Cardiac muscle cell (in vitro differentiated cells and primary cell): ENCODE measurements at places on chromosomes 4 and X. TPM values are rescaled to one million over a fixed set of nuclear protein-coding genes. Genes with fewer than 3 reads are reported as not detected.

The COX7B2 gene
- not detected in 2 replicates for total RNA-seq

- peak; percentile 25 for DNase-seq
These were observed 106.6 kb upstream of the ATP6AP2 start for GRCh38 chrX:40474205-40474626.

DNA sequence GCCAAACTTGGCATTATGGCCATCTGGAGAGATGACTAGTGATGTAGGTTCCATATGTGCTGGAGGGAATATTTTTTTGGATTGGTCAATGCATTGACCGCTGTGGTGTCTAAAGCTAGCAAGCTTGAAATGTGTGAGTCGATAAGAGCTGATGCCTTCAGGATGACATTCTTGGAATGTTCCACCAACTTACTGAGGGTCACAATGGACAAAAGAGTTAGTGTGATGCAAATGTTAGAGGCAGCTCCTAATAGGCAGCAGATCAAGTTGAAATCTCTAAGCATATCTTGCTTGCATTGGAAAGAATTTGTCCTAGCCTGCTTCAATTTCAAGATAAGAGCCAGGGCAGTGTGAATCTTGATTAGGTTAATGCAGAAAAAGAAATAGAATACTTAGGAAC, 210.4 kb upstream of the AFF2 start:
- no peak for DNase-seq

DNA sequence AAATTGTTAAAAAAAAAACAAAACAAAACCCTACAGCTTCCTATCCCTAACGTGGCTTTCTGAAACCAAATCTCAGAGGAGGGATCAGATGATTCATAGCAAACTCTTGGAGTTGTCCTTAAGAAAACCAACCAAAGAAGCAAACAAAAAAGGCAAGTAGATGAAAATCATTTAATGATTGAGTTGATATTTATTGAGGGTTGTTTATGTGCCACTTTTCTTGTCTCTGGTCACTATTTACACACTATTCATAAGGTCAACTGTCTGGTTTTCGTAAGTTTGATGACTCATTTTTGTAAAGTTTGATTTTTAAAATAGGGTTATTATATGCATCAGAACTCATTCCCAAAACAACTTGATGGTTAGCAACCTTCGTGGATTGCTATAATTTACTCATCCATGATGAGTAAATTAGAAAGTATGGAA, 133.4 kb downstream of the UNC5C start:
- DNase-seq: peak; percentile 21

DNA sequence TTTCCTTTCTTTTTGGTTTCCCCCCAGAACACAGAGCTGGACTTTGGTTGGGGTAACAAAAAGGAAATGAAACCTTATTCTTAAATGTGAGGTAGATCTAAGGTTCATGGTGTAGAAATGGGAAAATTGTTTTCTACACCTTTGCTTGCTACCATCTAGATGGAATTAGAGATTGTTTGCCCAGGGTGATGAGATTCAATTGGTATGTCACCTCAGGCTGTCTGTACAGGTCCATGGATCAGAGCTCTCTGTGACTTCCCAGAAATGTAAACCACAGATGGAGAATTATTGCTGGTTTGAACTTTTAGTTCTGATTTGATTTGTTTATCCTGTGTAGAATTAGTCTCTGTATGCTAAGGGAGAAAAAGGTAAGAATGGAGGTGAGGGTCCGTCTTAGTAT, 146.7 kb downstream of the PCDH7 start:
- DNase-seq: no peak

DNA sequence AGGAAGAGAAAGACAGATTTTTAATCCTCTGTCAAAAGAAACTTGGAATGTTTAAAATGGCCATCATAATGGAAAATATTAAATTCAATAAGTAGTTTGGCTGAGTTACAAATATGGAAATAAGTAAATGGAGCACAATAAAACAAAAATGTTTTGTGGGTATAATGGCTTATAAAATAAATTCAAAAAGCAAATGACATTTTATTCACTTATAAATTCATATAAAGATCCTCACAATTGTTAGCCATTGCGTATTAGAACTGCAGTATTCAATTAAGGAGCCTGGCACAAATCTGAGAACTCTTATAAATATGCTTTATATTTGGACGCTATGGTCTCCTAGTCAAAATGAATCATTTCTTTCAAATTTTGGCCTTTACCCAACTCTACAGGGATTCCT, 339.0 kb upstream of the PABPC4L start:
- DNase-seq: no peak

- no peak for DNase-seq
These were observed 179.7 kb downstream of the STIM2 start for GRCh38 chr4:27040356-27040755.

The NAP1L2 gene
- 7.5 and 8.8 TPM in 2 replicates for total RNA-seq

The PAGE2 gene
- total RNA-seq: not detected in 2 replicates

GRCh38 chr4:5465529-5465928, 242.8 kb downstream of the EVC2 start:
- no peak for DNase-seq

The AFF2 gene
- 6.4 and 8.3 TPM in 2 replicates for total RNA-seq

DNA sequence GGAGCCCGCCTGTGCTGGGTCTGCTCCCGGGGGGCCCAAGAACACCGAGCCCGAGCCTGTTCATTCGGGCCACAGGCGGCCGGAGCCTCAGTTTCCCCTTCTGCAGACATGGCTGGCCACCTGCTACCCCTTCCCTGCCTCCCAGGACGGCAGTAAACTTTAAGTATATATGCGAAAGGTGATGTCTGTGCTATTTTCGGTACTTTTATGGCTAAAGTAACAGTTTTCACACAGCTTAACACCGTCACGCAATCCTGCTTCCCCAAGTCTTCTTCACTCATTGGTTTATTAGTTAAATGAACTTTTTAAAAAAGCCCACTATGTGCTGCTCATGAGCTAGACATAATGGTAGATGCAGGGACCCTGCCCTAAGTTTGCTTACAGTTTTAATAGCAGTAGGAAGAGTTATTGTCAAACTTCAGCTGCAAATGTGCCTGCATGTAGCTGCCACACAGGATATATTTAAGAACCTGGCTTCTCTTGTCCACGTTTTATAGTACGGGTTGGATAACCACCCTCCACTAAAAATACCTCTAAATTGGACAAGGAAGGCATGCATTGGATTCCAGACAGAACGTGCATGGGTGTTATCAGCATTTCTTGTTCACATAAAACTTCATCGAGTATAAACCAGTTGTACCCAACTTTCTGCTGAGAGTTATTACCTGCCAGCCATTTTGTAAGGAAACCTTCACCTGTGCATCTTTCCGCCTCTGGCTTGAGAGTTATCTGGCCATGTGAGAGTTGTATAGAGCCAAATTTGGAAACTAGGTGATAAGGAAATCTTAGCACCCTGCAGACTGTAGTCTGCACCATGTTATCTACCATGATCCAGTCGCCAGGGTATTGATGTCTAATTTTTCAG, 741 bp downstream of the ANAPC4 start:
- no peak for DNase-seq

The WWC2 gene
- 14.3 and 30.2 TPM in 2 replicates for total RNA-seq

GRCh38 chr4:151013491-151013890, 1.6 kb downstream of the LRBA start:
- no peak for DNase-seq

DNA sequence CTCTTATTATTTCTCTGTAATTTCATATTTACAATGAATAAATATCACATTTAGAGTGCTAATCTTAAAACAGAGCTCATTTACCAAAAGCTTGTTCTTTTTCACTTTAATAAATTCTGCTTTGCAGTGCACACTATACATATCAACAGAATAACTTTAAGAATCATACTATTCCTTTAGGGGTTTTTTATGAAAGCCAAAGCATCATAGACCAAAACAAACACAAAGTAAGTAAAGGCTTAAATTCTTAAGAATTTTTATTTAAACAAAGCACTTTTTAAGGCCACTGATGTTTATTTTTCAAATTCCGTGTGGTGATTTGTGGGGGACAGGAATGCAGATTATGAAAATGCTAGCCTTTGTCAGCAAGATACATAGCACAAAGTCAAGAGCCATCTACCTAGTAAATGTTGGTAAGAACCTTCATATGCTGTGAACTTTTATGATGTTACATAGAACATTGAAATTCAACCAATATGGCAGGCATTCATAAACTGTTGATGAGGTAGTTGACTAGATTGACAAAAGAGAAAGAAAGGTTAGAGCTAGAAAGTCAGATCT, 17.8 kb downstream of the TIGD2 start:
- DNase-seq: peak; percentile 20

The MAD2L1 gene
- total RNA-seq: 6.2 and 11.6 TPM in 2 replicates

GRCh38 chrX:130728208-130728607, 174.8 kb downstream of the ENOX2 start:
- peak; percentile 29 for DNase-seq

DNA sequence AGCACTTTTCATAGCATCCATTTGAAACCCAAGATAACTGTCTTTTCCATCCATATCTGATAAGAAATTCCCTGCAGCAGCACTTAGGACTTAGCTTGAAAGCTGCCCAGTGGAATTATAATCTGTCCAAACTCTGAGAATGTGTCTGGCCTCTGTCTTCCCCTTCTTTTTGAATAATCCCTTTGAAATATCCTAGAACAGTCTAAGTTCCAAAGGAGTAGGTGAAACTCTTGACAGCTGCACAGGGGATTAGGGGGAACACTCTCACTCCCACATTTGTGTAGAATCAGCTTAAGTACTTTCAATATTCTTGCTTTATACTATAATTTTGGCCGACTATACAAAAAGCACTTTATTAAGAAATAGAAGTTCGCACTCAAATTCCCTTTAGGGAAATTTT, 157.7 kb downstream of the PAPSS1 start:
- no peak for DNase-seq

- DNase-seq: peak; percentile 31
These were observed 62.1 kb upstream of the LANCL3 start for GRCh38 chrX:37509349-37509748.

- no peak for DNase-seq
These were observed 1761.3 kb upstream of the IGFBP7 start for GRCh38 chr4:58871509-58871908.

DNA sequence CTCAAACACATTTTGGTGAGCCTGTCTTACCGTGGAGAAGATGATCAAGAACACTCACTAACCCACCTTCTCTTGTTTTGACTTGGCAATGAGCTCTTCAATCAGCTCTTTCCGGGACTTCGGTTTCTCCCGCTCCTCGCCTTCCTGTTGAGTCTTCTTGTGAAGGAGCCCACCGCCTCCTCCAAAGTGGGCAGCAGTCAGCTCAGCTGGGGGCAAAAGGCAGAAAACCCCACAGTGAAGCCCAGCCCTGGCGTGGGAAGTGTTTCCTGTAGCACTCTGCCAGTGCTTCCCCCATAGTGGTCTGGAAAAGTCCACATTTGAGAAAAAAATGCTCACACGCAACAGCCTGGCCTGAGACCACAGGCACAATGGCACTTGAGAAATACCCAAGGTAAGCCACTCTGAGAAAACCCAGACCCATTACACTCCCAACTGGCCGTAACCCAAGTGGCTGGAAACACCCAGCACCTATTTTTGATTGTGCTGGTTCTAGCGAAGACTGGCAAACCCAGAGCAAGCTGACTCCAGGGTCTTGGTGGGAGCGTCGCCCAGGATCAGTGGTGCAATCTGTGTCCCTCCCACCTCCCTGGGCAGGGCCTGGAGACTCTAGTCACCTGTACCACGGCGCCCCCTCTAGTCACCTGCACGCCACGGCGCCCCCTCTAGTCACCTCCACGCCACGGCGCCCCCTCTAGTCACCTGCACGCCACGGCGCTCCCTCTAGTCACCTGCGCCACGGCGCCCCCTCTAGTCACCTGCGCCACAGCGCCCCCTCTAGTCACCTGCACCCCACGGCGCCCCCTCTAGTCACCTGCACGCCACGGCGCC, 8.6 kb downstream of the NOP14 start:
- no peak for DNase-seq

The LARP7 gene
- total RNA-seq: 27.7 and 48.5 TPM in 2 replicates

DNA sequence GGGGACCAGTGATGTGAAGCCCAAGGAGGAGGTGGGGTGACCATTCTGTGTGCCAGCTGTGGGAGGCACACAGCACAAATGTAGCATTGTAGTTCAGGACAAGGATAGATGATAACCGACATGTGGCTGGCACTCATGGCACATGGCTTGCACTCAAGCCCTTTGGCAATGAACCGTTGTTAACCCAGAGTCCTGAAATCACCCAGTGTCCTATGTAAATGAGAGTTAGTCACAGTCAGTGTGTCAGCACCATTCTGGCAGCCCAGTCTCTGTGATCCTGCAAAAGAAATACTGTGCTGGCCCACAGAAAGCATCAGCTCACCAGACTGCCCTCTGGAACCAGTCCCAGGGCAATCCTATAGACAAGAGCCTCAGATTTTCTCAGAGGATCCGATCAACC, 339.3 kb downstream of the MID1IP1 start:
- DNase-seq: no peak

DNA sequence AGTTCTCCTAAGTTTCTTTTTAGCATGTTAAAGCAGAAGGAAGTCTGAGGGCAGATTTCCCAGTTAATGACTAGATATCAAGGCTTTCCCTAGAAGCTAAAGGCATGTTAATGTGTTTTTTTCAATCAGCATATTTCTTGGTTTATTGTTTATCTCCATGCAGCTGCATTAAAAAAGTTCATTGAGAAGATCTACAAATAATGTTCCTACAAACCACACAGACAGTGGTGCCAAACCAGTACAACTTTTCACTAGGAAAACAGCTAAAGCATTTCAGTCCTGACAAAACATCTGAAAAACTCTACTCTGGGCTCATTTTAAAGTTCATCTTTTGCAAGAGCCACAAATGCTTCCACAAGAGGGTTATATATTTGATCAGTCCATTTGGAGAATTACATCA, 320.0 kb downstream of the ADGRL3 start:
- DNase-seq: no peak

DNA sequence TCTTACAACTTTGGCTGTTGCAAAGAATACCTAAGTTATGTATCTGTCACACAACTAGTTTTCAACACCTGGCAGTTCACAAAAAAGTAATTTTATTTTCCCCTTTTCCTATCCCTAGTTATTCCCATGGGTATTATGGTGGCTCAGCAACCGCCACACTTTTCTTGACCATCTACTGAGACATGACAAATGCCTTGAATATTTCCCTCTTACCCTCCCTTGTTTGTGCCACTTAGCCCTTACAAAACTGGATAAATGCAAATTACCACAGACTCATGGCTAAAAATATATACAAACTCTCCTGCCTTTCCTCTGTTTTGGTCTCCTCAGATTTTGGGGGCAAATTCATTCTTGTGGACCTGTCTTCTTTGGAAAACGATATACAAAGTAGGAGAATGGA, 72.1 kb downstream of the AMOT start:
- no peak for DNase-seq

- DNase-seq: peak; percentile 10
These were observed 133.6 kb upstream of the VAMP7 start for GRCh38 chrX:155747520-155747919.

DNA sequence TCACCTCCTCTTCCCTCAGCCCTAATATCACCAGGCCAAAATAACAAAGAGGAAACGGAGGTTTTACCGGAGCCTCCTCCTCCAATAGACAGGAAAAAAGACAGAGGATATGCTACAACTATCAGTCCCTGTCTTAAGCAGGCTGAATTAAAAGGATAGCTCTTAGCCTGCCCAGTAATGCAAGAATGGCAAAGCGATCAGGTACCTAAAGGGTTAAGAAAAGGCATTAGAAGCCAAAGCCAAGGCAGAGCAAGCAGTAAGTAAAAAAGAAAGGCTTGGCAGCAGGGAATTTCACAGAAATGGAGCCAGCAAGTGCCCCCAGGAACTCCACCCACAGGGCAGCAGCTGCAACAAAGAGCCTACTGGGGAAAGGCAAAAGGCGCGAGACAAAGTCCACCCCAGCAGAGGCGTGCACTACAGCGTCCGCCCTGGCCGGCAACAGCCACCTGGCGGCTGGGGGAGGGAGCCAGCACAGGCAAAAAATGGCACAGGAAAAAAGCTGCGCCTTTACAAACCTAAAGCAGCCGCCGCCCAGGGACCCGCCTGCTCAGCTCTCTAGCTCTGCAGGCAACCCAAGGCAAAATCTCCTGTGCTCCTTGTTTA, 220.6 kb upstream of the ZC4H2 start:
- peak; percentile 61 for DNase-seq

- no peak for DNase-seq
These were observed 2707.4 kb downstream of the ARAP2 start for GRCh38 chr4:33536898-33537297.
